NCI-H748 treated with DMSO at 0.1 percent for 48 hours (cell line): ENCODE measurements at places on chromosomes 6 and 20.

- no peak for DNase-seq
Measured at GRCh38 chr6:133817460-133818047, 71.4 kb upstream of the TCF21 start.

- no peak for DNase-seq
Measured at GRCh38 chr6:67412035-67412434, 1223.0 kb upstream of the ADGRB3 start.

GRCh38 chr6:89862273-89862672, 32.0 kb upstream of the GJA10 start:
- DNase-seq: no peak

DNA sequence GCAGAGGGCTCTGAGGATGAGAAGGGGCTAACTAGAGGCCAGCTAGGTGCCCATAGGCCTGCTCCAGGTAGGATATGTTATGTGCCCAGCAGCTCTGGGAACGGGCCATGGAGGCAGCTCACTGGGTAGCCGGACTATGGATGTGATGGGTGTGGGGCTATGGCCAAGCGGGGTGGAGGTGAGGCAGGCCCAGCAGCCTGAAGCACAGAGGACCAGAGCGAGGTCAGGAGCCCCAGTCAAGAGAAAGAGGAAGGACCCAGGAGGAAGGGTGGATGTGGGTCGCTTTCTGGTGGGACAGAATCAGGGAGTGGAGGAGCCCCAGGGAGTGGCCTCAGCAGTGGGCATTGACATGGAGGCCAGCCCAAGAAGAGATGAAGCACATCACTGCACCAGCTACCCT, 117.9 kb upstream of the MLN start:
- no peak for DNase-seq

GRCh38 chr6:108359901-108360882, 65.3 kb downstream of the AFG1L start:
- no peak for DNase-seq

DNA sequence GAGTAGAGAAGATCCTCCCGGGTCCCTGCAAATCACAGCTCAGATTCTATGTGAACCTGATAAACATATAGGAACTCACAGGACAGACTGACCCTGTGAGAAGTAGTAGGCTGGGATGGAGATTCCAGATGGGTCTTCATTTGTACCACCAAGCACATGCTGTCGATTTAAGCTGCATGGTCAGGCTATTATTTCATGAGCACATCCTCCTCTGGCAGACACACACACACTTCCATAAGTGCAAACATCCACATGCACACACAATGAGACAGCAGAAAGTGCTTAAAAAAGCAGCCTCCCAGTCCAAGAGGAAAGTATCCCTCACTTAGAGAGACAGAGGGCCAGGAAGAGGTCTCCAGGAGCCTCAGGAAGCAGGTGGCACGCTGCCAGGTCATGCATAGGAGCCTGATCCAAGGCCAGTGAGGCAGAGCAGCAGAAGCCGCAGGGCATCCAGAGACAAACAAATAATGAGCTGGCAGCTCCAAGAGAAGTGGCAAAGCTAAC, 131.8 kb downstream of the UNC5CL start:
- DNase-seq: peak; percentile 81

DNA sequence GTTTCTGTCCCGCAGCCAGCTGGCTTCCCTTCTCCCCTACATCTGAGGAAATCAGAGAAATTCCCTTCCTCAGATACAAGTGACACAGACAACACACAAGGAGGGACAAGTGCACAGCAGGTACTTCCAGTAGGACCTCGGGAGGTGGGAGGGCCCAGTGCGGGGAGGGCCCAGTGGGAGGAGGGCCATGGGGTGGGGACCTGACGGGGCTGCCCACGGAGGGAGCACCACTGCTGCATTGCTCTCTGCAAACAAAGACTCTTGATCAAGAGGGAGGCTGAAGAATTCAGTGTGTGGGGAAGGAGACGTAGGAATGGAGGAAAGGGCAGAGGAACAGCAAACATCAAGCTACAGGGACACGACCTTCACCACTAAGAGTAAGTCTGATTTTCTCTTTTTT, 9.0 kb downstream of the TAP2 start:
- DNase-seq: no peak

GRCh38 chr6:110317646-110318045, 40.5 kb downstream of the METTL24 start:
- DNase-seq: no peak

- DNase-seq: no peak
Measured at GRCh38 chr6:37048851-37049757, 43.6 kb downstream of the FGD2 start.

DNA sequence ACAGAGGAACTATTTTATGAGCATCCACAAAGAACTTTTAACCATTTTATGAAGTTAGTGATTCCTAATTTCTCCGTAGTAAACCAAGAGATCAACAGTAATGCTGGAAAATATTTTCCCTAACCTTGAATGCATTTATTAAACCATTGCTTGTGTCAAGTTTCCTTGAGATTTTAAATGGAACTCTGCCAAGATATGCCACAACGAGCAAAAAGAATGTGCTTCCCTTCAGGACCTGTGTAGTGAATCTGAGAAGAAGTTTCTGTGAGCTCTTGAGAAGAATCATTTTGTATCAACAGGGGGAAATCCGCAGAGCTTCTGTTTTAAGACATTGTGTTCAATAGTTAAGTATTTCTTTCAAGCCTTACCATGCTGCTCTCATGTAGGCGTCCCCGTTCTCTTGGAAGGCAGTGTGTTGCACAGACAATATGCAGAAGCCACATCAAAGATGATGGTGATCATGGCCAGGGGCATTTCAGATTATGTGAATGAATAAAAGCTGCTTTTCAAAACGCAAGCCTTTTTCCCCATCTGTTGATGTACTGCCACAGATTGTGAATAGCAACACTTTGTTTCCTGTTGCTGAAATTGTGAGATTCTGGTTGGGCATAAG, 439.8 kb downstream of the BMP2 start:
- no peak for DNase-seq

DNA sequence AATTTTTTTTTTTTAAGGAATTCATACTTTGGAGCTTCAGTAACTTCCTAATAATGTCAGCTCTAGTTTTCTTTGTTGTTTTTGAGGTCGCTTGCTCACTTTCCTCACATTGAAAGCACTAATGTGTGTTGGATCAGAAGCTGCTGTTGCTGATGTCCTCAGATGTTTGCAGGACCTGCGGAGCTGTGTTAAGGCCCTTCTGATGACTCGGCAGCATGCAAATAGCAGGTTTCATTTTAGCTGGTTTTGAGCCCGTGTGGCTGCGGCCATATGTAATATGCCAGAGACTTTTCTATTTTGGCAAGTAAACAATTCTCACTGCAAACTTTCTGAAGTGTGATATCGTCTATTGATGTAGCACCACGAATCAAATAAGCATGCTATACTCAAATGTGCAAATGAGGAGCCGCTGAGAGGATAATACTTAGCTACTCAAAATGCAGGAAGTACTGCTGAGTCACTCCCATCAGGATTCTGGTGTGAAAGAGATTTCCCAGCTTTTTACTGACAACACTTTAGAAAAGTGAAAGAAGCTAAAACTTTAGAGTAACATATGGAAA, 187.8 kb downstream of the SASH1 start:
- no peak for DNase-seq

DNA sequence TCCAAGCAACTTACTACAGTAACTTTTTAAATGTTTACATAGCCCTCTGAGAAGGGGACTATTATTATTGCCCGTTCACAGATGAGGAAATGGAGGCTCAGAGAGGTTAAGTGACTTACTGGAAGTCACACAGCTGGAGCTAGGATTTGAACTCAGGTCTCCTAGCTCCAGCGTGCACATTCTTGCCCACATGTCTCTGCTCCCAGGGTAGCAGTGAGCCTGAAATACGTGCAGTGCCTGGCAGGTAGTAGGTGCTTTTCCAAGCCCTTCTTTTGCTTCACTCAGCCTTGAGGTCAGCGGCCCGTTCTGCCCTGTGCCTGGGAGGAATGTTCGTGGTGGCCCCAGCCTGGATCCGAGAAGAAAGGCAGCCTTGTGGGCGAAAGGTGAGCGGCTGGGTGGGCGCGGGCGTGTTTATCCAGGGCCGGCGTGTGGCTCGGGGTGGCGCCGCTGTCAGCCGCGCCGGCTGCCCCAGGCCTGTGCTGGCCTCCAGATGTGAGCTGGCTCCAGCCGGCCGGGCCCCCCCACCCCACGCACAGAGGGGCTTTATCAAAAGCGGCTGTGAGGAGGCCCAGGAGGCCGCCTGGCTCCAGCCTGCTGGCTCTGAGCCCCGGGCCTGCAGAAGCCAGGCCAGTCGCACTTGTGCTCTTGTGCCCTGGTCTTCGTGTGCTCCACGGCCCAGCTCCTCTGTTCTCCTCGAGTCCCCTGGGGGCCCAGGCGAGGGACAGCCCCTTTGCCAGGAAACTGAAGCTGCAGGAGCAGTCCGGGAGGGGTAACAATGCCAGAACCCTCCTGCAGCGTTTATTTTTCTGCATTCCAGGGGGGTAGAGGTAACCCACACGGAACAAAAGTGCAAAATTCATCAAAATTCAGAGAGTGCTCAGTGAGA, 58.1 kb downstream of the UBE2V1 start:
- DNase-seq: no peak

GRCh38 chr6:170053966-170054661, 236.8 kb downstream of the DLL1 start:
- DNase-seq: no peak

- no peak for DNase-seq
Measured at GRCh38 chr6:113104541-113104940, 752.6 kb upstream of the MARCKS start.

DNA sequence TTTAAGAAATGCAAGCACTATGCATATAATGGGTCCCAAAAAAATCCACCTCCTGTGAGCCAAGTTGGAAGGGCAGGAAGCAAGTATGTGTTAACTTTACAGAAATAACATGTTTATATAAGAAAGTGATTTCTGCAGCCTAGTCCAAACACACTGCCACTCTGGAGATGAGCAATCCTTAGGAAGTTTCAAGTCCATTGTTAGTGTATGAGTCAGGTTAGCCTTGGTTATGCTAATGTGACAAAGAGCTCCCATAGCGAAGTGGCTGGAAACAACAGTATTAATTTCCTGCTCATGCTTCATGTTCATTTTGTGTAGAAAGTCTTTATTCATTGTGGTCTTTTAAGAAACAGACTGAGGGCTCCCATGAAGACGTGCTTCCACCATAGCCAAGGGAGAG, 121.4 kb downstream of the TBXT start:
- DNase-seq: no peak

GRCh38 chr20:50172347-50173013, 18.1 kb upstream of the CEBPB start:
- no peak for DNase-seq

DNA sequence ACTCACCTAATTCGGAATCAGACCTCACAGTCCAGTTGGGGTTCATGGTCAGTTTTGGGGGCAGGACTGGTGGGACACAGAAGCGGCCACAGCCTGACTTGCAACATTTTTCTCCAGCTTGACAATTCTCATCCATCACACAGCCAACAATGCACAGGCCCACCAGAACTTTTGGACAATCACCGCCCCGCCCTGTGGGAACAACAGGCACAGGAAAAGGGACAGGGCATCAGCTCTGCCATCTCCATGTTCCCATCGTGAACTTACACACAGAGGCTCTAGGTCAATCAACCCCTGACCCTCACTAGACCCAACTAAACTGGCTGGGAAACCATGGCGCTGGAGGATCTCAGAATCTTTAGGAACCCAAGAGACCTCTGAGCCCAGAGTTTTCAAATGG, 16.3 kb downstream of the WFDC3 start:
- no peak for DNase-seq

DNA sequence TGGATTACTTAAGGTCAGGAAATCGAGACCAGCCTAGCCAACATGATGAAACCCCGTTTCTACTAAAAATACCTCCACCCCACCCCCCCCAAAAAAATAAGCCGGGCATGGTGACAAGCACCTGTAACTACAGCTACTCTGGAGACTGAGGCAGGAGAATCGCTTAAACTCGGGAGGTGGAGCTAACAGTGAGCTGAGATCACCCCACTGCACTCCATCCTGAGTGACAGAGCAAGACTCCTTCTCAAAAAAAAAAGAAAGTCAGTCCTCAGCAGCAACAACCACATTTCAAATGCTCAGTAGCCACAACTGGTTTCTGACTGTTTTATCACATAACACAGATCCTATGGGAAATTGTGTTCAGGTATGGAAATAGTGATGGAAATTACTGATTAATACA, 135.3 kb downstream of the HFE start:
- no peak for DNase-seq

DNA sequence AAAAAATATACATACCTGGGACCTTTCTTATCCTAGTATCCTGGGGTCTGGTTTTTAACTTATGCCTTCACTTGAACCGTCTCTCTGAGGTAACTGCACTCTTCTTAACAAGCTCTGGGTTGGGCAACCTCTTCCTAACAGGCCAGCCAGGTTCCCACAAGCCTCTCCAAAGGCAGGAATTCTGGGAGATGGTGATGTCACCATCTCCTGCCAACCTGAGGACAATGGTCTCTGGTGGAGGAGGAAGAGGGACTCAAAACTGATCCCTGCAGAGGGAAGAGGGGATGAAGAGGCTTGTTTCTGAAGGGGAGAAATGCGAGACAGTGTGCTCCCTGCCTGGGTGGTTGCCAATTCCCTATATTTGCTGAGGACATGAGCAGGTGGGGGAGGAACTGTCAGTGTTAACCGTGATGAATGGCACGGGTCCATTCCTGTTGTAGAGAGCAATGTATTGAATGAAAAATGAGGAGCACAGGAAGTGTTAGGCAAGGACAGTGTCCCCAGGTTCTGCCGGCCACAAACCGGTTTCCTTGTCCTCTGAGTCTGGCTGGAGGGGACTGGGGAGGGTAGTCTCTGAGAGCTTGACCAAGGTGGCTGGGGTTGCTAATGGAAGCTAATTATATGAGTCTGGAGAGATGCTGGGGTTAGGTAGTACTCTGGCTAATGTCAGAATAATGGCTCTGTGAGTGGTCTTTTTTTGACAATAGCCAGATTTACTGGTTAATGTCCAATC, 95.5 kb downstream of the KCNB1 start:
- peak; percentile 44 for DNase-seq

DNA sequence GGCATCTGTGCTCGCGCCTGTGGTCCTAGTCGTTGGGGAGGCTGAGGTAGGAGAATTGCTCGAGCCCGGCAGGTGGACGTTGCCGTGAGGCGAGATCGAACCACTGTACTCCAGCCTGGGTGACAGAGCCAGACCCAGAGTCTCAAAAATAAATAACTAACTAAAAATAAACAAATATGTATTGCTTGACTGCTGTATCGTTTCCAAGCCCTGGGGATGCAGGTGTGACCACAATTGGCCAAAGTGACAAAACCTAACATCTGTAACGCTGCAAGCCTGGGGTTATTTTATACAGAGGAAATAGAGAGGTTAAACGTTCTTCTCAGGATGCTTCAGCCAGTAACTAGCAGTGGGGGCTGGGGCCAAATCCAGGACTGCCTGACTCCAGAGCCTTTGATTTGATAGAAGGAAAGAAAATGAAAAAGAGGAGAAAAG, 1.9 kb upstream of the SRSF3 start:
- DNase-seq: no peak

DNA sequence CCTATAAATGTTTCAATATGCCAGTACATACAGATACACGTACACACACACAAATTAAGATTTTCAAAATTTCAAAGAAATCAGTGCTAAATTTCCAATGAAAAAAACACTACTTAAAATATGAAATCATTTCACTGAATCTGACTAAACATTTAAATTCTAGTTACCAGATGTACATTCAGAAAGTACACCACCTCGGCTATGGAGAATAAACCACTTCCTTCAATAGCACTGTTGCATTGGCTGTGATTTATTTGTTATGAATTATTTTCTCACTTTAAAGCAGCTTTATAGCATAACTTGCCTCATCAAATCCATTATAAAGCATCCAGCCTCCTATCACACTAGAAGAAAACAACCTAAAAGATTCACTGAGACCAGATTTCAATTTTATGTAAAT, 36.6 kb downstream of the HBS1L start:
- no peak for DNase-seq
